ENCODE measurements at places on chromosomes 1 and 21. TPM values are rescaled to one million over a fixed set of nuclear protein-coding genes. Genes with fewer than 3 reads are reported as not detected.

DNA sequence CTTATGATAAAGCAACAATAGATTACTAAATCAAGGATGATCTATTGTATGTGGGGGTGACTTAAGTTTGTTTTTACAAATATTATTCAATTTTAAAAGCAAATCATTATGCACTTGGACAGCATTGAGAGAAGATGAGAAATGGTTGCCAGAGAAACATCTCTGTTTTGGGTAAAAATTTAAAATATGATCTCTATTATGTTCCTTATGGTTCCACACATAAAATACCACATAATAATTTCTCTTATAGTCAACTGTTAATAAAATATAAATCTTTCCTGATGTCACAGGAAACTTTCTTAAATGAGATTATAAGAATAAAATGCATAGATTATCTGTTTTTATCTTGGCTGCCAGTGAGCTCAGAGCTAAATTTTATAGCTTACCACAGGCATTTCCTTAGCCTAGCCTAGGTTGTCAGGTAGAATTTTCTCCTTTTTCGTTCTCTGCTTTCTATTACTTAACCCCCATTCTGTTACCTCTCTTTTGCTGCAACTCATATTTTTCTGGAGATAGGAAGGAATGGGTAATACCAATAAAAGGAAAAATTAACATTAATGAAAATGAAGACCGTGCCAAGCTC lies 109.7 kb downstream of the TGFB2 start:
- no peak for DNase-seq
- H3K4me3 ChIP-seq, result no peak overlapping the region
- no peaks in the 10 kb centered on the region for H3K4me1 ChIP-seq
- H3K36me3 ChIP-seq, result no peaks in the 10 kb centered on the region

GRCh38 chr1:201084295-201084694 lies 27.9 kb downstream of the CACNA1S start:
- no peaks in the 10 kb centered on the region for H3K36me3 ChIP-seq
- H3K27me3 ChIP-seq, result peaks cover 6% of the 10 kb centered on the region
- no peak overlapping the region for H3K27ac ChIP-seq
- H3K4me3 ChIP-seq, result no peak overlapping the region

DNA sequence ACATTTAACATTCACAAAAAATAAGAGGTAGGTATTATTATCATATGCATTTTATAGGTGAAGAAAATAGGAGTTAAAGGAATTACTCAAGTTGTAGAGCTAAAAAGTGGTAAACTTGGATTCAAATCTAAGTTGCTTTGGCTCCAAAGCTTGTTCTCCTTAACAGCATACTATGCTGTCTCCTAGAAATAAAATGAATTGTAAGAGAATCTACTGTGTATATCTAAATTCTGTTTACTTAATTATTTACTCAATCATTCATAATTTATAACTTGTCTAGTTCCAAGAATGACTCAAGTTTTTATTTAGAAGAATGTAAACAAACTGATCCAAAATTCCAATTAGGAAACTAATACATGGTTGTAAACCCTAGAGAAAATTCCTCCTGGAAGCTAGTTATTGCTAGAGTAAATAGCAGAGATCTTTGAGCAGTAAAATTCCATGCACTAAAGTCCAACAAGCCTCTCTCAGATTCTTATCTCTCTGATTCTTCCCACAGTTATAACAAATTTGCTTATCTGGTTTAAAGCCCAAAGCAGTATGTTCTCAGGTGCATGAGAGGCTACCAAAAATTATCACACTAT lies 132.5 kb upstream of the DPT start:
- no peak for DNase-seq
- H3K4me3 ChIP-seq, result no peak overlapping the region

Gene LCE1A
- total RNA-seq, result not detected

- no peak overlapping the region for H3K27ac ChIP-seq
- no peaks in the 10 kb centered on the region for H3K4me1 ChIP-seq
- no peak overlapping the region for H3K4me3 ChIP-seq
- DNase-seq, result no peak
- H3K36me3 ChIP-seq, result peaks cover 9% of the 10 kb centered on the region
These were observed 283.9 kb downstream of the DPYD start for GRCh38 chr1:97636941-97637340.

DNA sequence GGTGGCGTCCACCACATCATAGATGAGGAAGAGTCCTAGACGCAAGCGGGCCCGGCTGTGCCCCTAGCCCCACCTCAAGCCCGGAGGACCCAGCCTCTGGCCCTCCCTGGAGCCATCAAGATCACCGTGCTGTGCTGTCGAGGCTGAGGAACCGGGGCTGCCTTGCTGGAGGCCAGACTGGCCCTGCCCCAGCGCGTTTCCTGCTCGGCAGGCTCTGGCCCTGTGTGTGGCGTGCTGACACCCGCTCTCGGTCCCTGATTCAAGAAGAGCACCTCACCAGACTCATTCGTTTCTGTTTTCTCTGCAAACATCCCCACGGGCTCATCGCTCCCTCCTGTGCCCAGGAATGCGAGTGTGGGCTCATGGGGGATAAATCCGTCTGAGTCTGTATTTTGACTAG lies 51.1 kb downstream of the GLIS1 start:
- H3K4me1 ChIP-seq, result no peaks in the 10 kb centered on the region
- H3K36me3 ChIP-seq, result no peaks in the 10 kb centered on the region
- H3K4me3 ChIP-seq, result no peak overlapping the region
- no peak overlapping the region for H3K27ac ChIP-seq
- no peak for DNase-seq

DNA sequence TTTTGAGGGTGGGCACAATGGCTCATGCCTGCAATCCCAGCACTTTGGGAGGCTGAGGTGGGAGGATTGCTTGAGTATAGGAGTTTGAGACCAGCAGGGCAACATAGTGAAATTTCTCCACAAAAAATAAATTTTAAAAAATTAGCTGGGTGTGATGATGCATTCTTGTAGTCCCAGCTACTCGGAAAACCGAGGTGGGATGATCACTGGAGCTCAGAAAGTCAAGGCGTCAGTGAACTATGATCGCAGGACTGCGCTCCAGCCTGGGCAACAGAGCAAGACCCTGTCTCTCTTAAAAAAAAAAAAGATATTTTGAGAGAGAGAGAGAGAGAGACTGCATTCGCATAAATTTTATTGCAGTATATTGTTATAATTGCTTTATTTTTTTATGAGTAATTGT lies 75.9 kb upstream of the B3GALT5 start:
- no peak for DNase-seq
- no peak overlapping the region for H3K4me3 ChIP-seq
- H3K27me3 ChIP-seq, result peaks cover 8% of the 10 kb centered on the region
- H3K4me1 ChIP-seq, result no peaks in the 10 kb centered on the region
- H3K27ac ChIP-seq, result no peak overlapping the region
- H3K36me3 ChIP-seq, result no peaks in the 10 kb centered on the region

DNA sequence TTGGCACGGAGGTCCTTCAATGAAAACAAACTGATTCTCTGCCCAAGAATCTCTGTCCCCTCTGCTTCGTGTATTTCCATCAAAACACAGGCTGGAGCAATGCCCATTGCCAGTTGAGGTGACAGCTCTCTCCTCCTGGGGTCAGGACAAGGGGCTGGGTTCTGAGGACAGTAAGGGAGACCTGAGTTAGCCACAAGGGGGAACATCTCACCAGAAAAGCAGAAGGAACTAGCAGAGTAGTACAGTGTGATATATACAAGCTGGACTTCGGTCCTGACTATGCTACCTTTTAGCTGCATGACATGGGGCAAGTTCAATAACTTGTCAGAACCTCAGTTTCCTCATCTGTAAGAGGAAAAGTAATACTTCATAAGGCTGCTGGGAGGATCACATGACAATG lies 50.3 kb downstream of the SYT2 start:
- peaks cover 25% of the 10 kb centered on the region for H3K27me3 ChIP-seq
- no peaks in the 10 kb centered on the region for H3K36me3 ChIP-seq
- no peak overlapping the region for H3K4me3 ChIP-seq
- H3K4me1 ChIP-seq, result no peaks in the 10 kb centered on the region
- H3K27ac ChIP-seq, result no peak overlapping the region

- no peak overlapping the region for H3K27ac ChIP-seq
- H3K36me3 ChIP-seq, result no peaks in the 10 kb centered on the region
- H3K27me3 ChIP-seq, result peaks cover 8% of the 10 kb centered on the region
- no peak for DNase-seq
These were observed 24.8 kb downstream of the MARK1 start for GRCh38 chr1:220552672-220553260.

- H3K27ac ChIP-seq, result no peak overlapping the region
- H3K36me3 ChIP-seq, result no peaks in the 10 kb centered on the region
- no peak overlapping the region for H3K4me3 ChIP-seq
- peaks cover 2% of the 10 kb centered on the region for H3K27me3 ChIP-seq
- DNase-seq, result no peak
- no peaks in the 10 kb centered on the region for H3K4me1 ChIP-seq
These were observed 51.4 kb upstream of the GJA8 start for GRCh38 chr1:147851149-147851548.

Gene TRAPPC3
- total RNA-seq, result 48.4 TPM

GRCh38 chr1:15680131-15680530 lies 4.0 kb upstream of the PLEKHM2 start:
- no peaks in the 10 kb centered on the region for H3K27me3 ChIP-seq
- H3K27ac ChIP-seq, result no peak overlapping the region
- no peak overlapping the region for H3K4me3 ChIP-seq
- no peaks in the 10 kb centered on the region for H3K36me3 ChIP-seq
- no peak for DNase-seq

Gene BARHL2
- not detected for total RNA-seq

- H3K4me3 ChIP-seq, result no peak overlapping the region
- H3K36me3 ChIP-seq, result peaks cover 6% of the 10 kb centered on the region
- H3K4me1 ChIP-seq, result peaks cover 55% of the 10 kb centered on the region
- peak; percentile 52 for DNase-seq
- no peaks in the 10 kb centered on the region for H3K27me3 ChIP-seq
- H3K27ac ChIP-seq, result peak overlapping the region; percentile 67
These were observed 60.2 kb downstream of the SKI start for GRCh38 chr1:2288311-2288710.

DNA sequence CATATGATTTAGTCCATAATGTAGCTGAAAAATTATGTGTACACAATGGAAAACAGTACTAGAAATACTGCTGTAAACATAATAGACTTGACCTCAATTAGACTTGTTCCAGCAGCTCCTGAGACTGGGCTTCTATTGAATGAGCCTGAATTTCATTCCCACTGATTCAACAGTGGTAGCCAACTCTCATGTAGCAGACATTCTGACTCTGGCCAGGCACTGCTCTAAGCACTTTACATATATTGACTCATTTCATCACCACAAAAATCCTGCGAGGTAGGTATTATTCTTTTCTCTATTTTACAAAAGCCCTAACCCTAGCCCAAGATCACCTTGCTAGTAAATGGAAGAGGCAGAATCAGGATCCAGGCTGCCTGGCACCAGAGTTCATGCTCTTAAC lies 12.8 kb upstream of the CTSS start:
- H3K4me1 ChIP-seq, result peaks cover 5% of the 10 kb centered on the region
- no peak overlapping the region for H3K27ac ChIP-seq
- no peak overlapping the region for H3K4me3 ChIP-seq
- H3K27me3 ChIP-seq, result no peaks in the 10 kb centered on the region
- DNase-seq, result no peak

Gene TMEM200B
- 1.0 TPM for total RNA-seq

DNA sequence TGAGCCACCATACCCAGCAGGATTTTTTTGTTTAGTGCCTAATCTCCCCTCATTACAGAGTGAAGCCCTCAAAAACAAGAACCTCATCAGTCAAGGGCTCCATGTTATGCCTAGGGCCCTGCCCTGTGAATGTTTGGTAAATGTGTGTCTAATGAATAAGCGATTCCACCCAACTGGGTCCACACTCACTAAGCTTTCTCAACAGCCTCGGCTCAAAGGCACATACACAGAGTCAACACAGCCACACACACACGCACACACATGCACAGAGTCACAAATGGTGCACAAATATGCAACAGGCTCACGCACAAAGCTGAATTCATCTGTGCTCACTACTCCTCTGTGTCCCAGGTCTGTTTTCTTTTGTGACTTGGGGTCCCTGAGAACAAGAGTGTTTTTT lies 11.7 kb upstream of the SYNC start:
- no peak for DNase-seq
- no peaks in the 10 kb centered on the region for H3K36me3 ChIP-seq
- no peak overlapping the region for H3K4me3 ChIP-seq

Gene EEIG2
- total RNA-seq, result 12.6 TPM

GRCh38 chr1:231021540-231022031 lies 18.5 kb downstream of the FAM89A start:
- H3K4me1 ChIP-seq, result peaks cover 7% of the 10 kb centered on the region
- H3K4me3 ChIP-seq, result no peak overlapping the region
- no peak overlapping the region for H3K27ac ChIP-seq
- peaks cover 2% of the 10 kb centered on the region for H3K36me3 ChIP-seq
- no peak for DNase-seq
- no peaks in the 10 kb centered on the region for H3K27me3 ChIP-seq

GRCh38 chr21:36162631-36163030 lies 6.0 kb downstream of the DOP1B start:
- peaks cover 9% of the 10 kb centered on the region for H3K36me3 ChIP-seq
- peaks cover 21% of the 10 kb centered on the region for H3K4me1 ChIP-seq
- no peak overlapping the region for H3K4me3 ChIP-seq
- no peak for DNase-seq
- no peaks in the 10 kb centered on the region for H3K27me3 ChIP-seq
- no peak overlapping the region for H3K27ac ChIP-seq

DNA sequence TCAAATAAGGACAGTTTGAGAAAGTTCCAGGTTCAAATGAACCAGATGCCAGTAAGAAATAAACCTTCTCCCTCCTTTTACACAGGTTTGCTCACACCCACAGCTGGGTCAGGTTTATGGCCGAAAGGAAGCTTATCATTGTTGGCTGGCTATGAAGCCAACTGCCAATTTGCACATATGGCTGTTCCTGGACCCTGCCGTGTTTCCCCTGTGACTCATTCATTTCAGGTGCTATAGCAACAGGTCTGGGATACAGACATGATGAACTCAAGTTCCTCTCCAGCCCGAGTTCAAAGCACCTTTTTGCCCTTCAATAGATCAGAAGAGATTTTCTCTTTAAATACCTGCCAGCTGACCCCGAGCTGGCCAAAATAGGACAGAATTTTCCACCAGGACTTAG lies 134.4 kb upstream of the SMYD2 start:
- no peaks in the 10 kb centered on the region for H3K4me1 ChIP-seq
- H3K27me3 ChIP-seq, result no peaks in the 10 kb centered on the region
- H3K36me3 ChIP-seq, result no peaks in the 10 kb centered on the region

GRCh38 chr1:145730900-145731299 lies 11.6 kb downstream of the CD160 start:
- H3K27ac ChIP-seq, result no peak overlapping the region
- DNase-seq, result no peak
- H3K36me3 ChIP-seq, result no peaks in the 10 kb centered on the region

GRCh38 chr1:45493116-45493697 lies 2.2 kb upstream of the TESK2 start:
- peaks cover 10% of the 10 kb centered on the region for H3K4me1 ChIP-seq
- H3K27ac ChIP-seq, result no peak overlapping the region
- H3K27me3 ChIP-seq, result no peaks in the 10 kb centered on the region

GRCh38 chr1:147768582-147768981 lies 8.2 kb upstream of the GJA5 start:
- peaks cover 11% of the 10 kb centered on the region for H3K27me3 ChIP-seq
- no peak overlapping the region for H3K4me3 ChIP-seq
- peaks cover 7% of the 10 kb centered on the region for H3K4me1 ChIP-seq
- H3K36me3 ChIP-seq, result no peaks in the 10 kb centered on the region
- H3K27ac ChIP-seq, result no peak overlapping the region
- no peak for DNase-seq

Gene TRIM67
- total RNA-seq, result not detected

Gene UBL4B
- total RNA-seq, result not detected

- no peaks in the 10 kb centered on the region for H3K27me3 ChIP-seq
- H3K4me1 ChIP-seq, result no peaks in the 10 kb centered on the region
These were observed 19.0 kb downstream of the RNASEL start for GRCh38 chr1:182569939-182570610.

Data from activated CD8-positive, alpha-beta T cell treated with anti-CD3 and anti-CD28 coated beads for 36 hours (primary cell).